ENCODE measurements at places on chromosomes 1 and 21.

DNA sequence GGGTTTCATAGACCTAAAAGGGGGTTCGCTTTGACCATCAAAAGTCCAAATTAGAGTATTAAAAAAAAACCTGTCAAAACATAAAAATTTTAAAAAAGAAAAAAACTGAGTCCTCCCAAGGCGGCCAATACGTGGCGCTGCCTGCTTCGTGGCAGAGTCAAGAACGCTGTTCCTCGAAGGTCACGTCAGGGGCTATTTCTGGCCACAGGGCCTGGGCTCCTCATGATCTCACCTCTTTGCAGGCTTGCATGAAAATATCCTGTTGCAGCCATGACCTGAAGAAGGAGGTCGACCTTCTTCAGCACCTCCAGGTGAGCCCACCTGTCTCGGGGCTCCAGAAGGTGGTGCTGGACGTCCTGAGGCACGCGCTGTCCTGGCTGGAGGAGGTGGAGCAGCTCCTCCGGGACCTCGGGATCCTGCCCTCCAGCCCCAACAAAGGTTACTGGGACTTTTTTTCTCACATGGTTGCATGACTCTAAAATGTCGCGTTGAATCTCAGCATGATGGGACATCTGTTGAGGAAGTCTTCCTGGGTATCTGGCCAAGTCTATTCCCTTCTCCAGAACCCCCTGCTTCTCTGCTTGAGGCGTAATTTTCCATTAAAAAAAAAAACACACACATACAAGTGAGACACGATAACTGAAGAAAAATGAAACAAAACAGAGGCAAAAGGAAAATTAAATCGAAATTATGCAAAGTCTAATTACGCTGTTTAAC lies 80.4 kb upstream of the EFHD2 start:
- no peak for DNase-seq

DNA sequence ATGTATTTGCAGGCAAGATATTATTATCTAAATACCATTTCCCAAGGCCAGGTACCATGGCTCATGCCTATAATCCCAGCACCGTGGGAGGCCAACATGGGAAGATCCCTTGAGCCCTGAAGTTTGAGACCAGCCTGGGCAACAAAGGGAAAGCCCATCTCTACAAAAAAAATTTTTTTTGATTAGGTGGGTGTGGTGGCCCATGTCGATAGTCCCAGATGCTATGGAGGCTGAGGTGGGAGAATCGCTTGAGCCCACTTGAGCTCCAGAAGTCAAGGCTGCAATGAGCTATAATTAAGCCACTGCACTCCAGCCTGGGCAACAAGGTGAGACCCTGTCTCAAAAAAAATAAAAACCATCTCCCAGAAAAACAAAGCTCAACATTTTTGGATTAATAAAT lies 2.2 kb downstream of the STMN1 start:
- no peak for DNase-seq

DNA sequence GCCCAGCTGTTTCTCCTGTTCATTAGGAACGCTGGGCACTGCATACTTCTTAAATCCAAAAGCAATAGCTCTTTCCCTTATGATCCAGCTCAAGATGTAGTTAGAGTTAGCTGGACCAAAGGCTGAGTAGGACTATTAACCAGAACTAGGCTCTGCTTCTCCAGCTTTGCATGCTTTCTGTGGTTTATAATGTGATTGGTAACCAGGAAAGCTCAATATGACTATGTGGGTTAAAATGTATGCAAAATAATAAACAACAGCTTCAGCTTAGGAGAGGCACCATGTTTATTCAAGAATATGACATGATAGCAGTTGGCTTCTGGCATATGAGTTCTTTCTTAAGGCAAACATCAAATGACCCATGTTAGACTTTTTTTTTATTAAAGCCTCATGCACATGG lies 73.8 kb downstream of the LYPLAL1 start:
- no peak for DNase-seq

DNA sequence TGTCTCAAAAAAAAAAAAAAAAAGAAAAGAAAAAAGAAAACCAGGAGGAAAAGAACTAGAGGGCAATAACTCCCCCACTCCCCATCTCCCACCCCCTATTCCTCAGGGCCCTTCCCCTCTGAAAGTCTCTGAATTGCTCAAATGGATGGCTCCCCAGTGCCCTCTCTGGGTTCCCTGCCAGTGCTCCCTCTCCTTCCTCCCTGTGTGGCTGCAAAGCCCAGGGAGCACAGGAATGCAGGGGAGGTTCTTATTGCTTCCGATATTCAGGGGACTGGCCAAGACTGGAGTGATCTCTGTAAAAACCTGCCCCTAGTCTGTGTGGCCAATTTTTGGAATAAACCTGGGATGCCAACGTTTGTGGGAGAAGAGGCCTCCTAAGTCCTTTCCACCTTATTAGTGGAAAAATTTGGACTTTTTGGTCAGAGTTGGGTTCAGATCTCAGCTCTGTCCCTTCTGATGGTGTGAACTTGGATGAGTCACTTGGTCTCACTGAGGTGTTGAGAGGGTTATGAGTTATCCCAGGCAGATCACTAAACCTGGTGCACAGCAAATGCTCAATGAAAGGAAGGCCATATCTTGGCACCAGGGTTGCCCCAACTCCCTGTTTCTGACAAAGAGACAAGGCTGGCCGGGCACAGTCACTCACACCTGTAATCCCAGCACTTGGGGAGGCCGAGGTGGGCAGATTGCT lies 13.4 kb upstream of the ARHGEF10L start:
- DNase-seq: no peak

GRCh38 chr1:152842556-152842955 lies at the start of gene LCE6A:
Gene LCE6A, plus strand, starts transcription at chr1:152842856. Its CDS starts 665 bp downstream, at chr1:152843521.
- no peak for DNase-seq

- no peak for DNase-seq
Measured at GRCh38 chr1:239388159-239388485, 1.8 kb downstream of the CHRM3 start.

- no peak for DNase-seq
Measured at GRCh38 chr1:241156231-241156965, 200.6 kb downstream of the RGS7 start.

DNA sequence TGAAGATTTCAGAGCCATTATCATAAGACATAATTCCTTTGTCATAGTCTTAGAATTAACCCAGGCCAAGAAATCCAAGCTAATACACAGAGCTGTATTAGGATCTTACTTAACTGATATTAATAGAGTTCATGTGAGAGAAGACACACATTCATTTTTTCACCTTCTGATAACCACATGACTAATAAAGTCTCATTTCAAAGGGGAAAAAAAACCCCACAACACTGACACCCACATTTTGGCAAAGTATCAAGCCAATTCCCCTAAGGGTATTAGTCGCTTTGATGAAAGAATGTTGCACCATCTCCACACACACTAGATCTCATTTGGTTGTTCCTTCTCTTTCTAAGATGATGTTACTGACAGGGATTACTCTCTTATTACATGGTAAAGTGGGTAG lies 344.4 kb upstream of the ESRRG start:
- no peak for DNase-seq

DNA sequence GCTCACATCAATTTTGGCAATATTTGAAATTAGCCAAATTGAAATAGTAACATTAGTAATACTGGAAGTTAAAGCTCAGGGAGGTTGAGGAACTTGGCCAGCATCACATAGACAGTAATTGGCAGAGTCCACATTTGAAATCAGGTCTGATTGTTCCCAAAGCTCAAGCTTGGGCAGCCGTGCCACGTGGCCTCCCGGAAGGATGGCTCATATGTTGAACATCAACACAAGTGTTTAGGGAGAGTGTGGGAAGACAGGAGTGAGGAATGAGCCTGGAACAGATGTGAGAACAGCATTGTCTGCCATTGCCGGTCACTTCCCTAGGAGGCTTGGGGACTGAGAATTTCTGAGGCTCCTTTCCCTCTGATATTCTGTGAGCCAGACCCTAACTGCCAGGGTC lies 40.2 kb upstream of the RBM15 start:
- peak; percentile 51 for DNase-seq

DNA sequence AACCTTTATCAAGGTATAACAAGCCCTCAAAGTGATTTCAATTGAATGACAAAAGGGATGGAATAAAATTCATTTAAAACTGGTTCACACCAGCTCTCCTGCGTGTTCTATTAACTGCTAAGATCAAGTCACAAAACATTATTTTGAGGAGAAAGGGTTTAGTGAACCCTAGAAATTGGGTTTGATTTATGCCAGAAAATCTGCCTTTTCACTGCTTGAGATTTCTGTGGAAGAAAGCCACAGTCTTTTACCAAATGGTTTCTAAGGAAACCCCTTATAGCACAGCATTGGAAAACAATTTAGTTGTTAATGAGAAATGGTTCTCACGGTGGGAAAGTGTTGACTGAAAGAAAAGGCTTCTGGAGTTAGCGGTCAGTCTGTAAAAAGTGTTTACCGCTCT lies 43.6 kb upstream of the DPH5 start:
- peak; percentile 14 for DNase-seq

GRCh38 chr1:237043846-237044636 lies 2.1 kb downstream of the RYR2 start:
- DNase-seq: no peak

- DNase-seq: no peak
Measured at GRCh38 chr1:103457886-103458455, 67.5 kb upstream of the RNPC3 start.

GRCh38 chr1:59819566-59820438 lies 5.1 kb downstream of the HOOK1 start:
- DNase-seq: no peak

- no peak for DNase-seq
Measured at GRCh38 chr1:100142343-100142742, 9.4 kb downstream of the TRMT13 start.

GRCh38 chr1:17293681-17294425 lies 14.1 kb upstream of the PADI4 start:
- no peak for DNase-seq

- peak; percentile 54 for DNase-seq
Measured at GRCh38 chr1:36133484-36133883, 8.5 kb upstream of the COL8A2 start.

DNA sequence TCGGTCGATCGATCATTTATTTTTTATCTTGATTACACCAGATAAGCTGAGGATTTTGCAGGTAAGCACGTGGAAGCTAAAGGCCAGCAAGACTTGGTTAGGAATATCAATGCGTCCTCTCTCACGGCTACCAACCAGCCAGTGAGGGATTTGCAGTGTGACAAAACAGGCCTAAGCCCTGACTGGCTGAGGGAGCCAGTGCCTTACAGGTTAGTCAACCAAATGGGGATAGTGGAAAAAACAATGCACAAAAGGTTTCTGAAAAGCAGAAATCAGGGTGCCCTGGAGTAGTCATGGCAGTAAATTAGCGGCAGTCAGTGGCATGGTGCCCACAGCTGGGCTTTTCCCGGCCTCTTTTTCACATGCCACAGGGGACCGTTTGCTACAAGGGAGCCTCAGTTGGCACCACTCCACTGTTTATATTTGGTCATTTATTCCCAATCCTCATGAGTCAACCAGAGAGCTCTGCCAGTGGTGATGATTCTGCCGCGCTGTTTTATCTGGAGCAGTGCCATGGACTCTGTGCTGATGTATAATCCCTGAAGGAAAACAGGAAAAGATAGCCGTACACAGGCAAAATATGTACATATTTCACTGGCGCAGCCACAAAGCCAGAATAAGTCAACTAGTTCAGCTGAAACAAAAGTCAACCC lies 167.6 kb downstream of the RHOU start:
- DNase-seq: peak; percentile 83

- DNase-seq: peak; percentile 91
Measured at GRCh38 chr1:65254320-65255034, 54.9 kb upstream of the DNAJC6 start.

- no peak for DNase-seq
Measured at GRCh38 chr1:180002437-180002836, 47.8 kb downstream of the CEP350 start.

- DNase-seq: no peak
Measured at GRCh38 chr1:228272331-228272791, 64.5 kb downstream of the OBSCN start.
